Effector CD8-positive, alpha-beta T cell (primary cell): ENCODE measurements at places on chromosomes 4 and X.

DNA sequence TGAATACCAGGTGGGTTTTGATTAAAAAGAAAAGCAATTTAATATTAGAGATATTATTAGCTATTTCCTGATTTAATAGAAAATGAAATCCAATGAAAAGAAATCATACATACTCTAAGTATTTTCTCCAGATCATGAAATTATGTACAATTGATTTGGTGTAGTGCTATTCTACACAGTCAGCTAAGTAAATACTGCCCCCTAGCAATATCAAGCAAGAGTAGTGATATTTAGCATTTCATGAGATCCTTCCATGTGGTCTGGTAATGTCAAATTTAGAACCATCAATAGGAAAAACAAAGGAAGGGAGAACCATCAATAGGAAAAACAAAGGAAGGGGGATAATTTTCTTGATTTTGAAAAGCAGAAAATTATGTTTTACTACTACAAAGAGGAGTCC is 114.6 kb downstream of the TBCK start:
- no peak for DNase-seq

GRCh38 chr4:183875251-183875825 is 29.8 kb upstream of the STOX2 start:
- DNase-seq = no peak

DNA sequence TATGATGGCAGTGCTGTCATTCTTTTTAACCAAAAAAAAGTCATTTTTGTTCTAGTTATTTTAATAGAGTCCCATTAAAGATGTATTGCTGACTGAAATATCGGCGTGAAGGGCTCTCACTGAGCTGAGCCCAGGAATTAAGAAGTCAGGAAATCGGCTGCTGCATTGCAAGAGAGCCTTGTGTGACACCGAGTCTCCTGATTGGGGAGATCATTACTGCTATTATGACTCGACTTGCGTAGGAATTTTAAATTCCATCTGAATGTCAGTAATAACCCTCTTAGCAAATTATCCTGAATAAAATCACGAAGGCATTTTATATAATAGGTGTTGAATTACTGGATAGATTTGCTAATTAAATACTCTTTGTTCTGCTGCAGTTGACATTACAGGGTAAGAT is 111.5 kb downstream of the POLA1 start:
- DNase-seq = no peak

- no peak for DNase-seq
These were observed 131.9 kb downstream of the FHIP1A start for GRCh38 chr4:151540728-151541388.

DNA sequence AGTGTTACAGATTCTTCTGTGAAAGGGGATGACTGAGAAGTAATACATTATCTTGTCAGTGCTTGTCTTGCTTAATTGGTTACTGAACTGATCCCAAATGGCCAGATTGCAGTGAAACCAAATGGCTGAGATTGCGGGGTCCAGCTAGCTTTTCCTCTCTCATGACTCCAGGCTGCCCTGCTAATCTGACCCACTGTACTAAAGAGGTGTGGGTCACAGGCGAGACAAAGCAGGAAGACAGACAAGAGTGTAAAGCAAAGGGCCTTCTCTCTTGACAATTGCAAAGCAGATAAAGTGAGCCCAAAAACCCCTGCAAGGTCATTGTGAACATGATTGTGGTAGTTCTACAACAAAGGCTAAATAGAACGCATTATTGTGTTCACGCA is 2.1 kb downstream of the TMEM150C start:
- DNase-seq = no peak

DNA sequence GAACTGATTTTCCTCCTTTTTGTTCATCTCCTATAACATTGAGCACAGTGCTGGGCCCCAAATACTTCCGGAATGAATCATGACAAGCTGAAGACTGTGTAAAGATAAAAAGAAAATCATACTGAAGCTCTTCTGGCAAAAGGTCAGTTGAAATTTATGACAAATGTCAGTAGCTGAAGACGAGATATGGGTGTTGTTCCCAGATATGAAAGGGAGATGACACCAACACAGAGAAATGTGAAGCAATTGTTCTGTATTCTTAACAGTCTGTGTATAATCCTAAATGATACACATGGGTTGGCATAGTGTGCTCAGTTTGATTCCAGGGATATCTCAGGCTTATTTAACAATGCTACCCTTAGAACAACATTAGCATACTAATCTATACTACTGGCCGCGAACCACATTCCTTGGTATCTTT is 170.5 kb upstream of the PITX2 start:
- DNase-seq = no peak
